ENCODE measurements at places on chromosomes 11 and 22.
A peak's percentile ranks its signal among the peaks of the same experiment; 100 is the strongest.

- no peaks in the 10 kb centered on the region for H3K36me3 ChIP-seq
- no peak overlapping the region for H3K4me3 ChIP-seq
- no peak for DNase-seq
- no peak overlapping the region for H3K27ac ChIP-seq
- H3K27me3 ChIP-seq: no peaks in the 10 kb centered on the region
Observed at GRCh38 chr11:120649316-120649715, 137.8 kb downstream of the GRIK4 start.

DNA sequence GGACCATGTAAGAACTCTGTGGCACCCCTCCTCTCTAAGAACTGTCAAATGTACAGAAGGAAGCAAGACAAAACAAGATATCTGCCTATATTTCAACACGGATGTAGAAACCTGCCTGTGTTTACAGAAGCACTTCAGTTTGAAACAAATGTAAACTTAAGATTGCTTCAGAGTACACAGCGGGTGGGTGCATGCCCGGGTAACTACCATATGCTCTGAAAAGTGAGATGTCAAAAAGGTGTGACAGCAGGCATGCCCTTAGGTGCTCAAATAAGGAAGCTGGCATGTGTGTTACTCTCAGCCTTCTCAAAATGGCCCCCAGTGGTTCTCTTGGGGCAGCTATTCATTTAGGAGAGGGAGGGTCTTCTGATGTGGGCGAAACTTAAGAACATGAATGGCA lies 5.2 kb downstream of the ACP2 start:
- no peak for DNase-seq
- H3K4me1 ChIP-seq: peaks cover 12% of the 10 kb centered on the region
- peaks cover 77% of the 10 kb centered on the region for H3K36me3 ChIP-seq
- H3K4me3 ChIP-seq: no peak overlapping the region
- H3K27ac ChIP-seq: no peak overlapping the region
- H3K27me3 ChIP-seq: no peaks in the 10 kb centered on the region

GRCh38 chr22:46575911-46576555 lies 38.6 kb upstream of the CELSR1 start:
- H3K4me3 ChIP-seq: peak overlapping the region; percentile 62
- no peak overlapping the region for H3K27ac ChIP-seq
- no peaks in the 10 kb centered on the region for H3K27me3 ChIP-seq
- DNase-seq: no peak
- H3K4me1 ChIP-seq: peaks cover 10% of the 10 kb centered on the region

- H3K36me3 ChIP-seq: no peaks in the 10 kb centered on the region
- H3K27me3 ChIP-seq: no peaks in the 10 kb centered on the region
- no peak overlapping the region for H3K4me3 ChIP-seq
- DNase-seq: no peak
- no peak overlapping the region for H3K27ac ChIP-seq
- peaks cover 8% of the 10 kb centered on the region for H3K4me1 ChIP-seq
Observed at GRCh38 chr22:31968022-31968421, 23.7 kb downstream of the YWHAH start.

DNA sequence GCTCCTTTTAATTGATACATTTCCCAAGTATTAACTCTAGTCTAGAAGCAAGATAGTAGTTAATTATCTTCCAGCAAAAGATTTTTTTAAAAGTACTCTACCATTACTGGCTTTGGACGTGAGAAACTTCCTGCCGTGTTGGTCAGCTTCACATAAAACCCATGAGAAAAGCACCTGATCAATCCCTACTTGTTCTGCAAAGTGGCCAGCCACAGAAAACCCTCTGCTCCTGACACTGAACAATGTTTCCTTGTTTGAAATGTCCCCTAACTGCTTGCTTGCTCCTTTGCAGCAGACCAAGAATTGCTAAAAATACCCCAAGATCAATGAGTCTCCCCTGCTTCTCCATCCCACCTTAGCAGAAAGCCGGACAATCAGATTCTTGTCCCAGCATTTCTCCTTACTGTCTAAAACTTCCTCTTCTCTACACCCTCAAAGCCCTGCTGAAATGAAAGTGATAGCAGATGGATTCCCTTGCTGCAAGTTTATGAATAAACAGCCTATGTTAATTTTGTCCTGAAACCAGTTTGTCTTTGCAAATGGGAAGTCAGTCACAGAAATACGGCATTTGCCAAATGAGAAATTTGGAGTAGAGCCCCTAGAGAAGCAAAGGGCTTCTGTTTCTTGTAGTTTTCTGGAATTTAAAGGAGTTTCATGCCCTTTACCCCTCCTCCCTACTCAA lies 207.1 kb upstream of the ARHGAP20 start:
- H3K4me3 ChIP-seq: no peak overlapping the region
- H3K4me1 ChIP-seq: no peaks in the 10 kb centered on the region
- H3K36me3 ChIP-seq: no peaks in the 10 kb centered on the region
- H3K27ac ChIP-seq: no peak overlapping the region

DNA sequence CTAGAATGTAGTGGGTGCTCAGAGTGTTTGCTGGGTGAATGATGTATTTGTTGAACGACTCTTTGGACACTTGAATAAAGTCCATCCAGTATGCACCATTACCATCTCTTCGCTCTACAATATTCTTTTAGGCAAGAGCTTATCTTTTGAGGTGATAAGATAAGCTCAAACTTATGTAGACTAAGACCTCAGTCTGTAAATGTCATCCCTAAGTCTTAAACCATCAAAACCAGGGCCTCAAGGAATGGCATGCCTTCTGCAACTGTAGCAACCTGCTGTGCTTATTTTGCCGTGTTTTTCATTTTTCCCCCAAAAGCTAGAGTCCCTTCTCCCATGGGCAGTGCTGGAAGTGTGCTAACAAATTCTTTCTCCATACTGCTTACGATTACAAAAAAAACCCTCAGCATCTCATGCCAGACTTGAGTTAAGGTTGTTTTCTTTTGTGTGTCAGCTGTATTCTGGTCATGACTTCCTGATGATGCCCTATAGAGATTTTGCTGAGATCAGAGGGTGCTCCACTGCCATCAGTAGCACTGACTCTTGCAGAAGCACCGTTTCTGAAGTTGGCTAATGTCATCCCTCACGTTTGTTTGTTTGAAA lies 27.8 kb downstream of the LIMK2 start:
- DNase-seq: no peak
- no peak overlapping the region for H3K27ac ChIP-seq
- no peak overlapping the region for H3K4me3 ChIP-seq
- H3K36me3 ChIP-seq: no peaks in the 10 kb centered on the region

- no peaks in the 10 kb centered on the region for H3K27me3 ChIP-seq
- H3K36me3 ChIP-seq: peaks cover 22% of the 10 kb centered on the region
- DNase-seq: no peak
- no peak overlapping the region for H3K4me3 ChIP-seq
- peak overlapping the region; percentile 84 for H3K27ac ChIP-seq
Observed at GRCh38 chr11:44607987-44608386, 42.5 kb downstream of the CD82 start.

Measured in tibial artery (tissue), 4 donors.